ENCODE measurements at places on chromosomes 16 and 17.

DNA sequence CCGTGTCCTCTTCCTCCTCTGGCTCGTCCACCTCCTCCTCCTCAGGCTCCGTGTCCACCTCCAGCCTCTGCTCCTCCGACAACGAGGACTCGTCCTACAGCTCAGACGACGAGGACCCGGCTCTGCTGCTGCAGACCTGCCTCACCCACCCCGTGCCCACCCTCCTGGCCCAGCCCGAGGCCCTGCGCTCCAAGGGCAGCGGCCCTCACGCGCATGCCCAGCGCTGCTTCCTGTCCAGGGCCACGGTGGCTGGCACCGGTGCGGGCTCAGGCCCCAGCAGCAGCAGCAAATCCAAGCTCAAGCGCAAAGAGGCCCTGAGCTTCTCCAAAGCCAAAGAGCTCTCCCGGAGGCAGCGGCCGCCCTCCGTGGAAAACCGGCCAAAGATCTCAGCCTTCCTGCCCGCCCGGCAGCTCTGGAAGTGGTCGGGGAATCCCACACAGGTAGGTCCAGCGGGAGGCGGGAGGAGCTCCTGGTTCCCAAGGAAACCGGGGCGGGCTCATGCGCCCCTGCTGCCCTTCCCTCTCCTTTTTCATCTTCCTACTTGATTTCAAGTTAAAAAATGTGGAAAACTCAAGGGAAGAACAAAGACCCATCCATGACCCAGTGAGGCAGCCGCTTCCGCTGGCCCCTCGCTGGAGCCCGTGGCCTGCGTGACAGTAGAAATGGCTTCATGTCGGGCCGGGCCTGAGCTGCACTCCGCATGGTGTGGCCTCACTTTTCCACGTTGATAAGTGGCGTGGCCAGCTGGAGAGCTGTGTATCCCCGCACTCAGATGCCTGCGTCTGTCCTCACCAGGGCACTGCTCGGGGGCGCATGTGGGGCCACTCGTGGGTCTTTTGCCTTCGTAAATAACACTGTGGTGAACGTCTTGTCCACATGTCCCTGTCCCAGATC lies 50.7 kb downstream of the ACTG1 start:
- DNase-seq = no peak

- no peak for DNase-seq
Measured at GRCh38 chr16:2979669-2980226, 498 bp downstream of the PKMYT1 start.

- DNase-seq = no peak
Measured at GRCh38 chr17:80422981-80423380, 8.0 kb downstream of the ENDOV start.

DNA sequence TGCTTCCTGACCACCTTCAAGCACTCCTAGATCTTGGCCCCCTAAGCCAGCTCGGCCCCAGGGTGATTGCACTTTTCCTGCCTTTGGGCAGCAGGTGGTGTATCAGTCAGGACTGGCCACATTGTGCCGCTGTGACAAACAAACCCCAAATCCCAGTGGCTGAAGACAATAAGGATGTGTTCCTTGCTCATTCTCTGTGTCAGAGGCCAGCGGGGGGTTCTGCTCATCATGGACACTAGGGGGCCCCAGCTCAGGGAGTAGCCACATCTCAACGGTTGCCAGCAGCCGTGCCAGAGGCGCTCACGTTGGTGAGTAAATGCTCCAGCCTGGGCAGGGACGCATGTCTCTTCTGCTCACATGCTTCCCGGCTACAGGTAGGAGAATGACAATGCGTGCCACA lies 60.4 kb downstream of the ZDHHC7 start:
- no peak for DNase-seq

DNA sequence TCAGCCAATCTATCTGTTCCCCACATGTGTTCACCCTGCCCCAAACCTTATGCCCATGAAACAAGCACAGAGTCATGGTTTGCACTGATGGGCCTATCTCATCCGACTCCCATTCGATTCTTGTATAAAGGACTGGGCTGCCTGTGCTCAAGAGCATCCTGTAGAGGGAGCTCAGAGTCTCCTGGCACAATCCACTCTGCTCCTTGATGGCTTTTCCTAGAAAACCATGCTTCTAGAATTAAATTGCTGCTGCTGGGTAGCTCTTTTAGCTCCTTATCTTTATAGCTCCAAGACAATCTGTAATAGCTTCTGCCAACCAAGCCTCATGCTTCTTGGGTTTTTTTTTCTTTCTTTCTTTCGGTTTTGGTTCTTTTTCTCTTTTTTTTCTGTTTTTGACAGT lies 9.7 kb downstream of the ZNF19 start:
- no peak for DNase-seq

GRCh38 chr16:65318138-65318537 lies 196.3 kb upstream of the CDH11 start:
- DNase-seq = peak; percentile 9

DNA sequence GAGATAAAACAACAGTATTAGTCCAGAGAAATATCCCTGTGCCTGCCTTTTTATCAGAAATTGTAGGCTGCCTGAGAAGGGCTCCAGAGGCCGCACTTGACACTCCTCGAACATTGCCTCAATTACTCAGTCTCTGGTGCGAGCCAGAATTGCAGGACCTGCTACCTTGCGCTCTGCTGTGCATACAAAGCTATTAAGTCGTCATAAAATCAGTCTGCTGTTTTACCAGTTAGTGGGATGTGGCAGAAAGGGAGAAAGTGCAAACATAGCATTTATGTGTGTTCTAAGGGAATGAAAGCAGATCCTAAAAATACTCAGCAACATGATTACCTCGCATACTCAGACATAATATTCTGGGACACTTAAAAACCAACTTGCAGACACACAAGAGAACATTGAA lies 70.6 kb downstream of the TMC6 start:
- DNase-seq = no peak

DNA sequence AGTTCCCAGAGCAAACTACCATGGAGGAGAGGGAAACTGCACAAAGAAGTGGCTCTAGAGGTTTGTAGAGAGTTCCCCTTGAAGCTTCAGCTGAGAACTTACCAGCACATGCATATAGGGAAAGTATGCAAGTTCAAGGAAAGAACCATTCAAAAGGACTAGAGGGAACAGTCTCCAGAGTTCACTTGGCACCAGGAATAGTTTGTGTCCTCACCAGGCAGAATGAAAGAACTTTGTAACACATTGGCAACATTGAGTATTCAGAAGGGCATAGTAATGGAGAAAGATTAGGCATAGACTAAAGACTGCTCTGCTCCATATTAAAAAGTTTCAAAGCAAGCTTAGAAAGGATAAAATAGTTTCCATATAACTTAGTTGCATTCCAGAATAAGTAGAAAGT lies 155.4 kb upstream of the TOM1L1 start:
- no peak for DNase-seq

GRCh38 chr16:84190731-84191388 lies at the start of gene ADAD2:
Gene ADAD2, plus strand, starts transcription at chr16:84191157. Its CDS starts 74 bp downstream, at chr16:84191231.
- DNase-seq = no peak

DNA sequence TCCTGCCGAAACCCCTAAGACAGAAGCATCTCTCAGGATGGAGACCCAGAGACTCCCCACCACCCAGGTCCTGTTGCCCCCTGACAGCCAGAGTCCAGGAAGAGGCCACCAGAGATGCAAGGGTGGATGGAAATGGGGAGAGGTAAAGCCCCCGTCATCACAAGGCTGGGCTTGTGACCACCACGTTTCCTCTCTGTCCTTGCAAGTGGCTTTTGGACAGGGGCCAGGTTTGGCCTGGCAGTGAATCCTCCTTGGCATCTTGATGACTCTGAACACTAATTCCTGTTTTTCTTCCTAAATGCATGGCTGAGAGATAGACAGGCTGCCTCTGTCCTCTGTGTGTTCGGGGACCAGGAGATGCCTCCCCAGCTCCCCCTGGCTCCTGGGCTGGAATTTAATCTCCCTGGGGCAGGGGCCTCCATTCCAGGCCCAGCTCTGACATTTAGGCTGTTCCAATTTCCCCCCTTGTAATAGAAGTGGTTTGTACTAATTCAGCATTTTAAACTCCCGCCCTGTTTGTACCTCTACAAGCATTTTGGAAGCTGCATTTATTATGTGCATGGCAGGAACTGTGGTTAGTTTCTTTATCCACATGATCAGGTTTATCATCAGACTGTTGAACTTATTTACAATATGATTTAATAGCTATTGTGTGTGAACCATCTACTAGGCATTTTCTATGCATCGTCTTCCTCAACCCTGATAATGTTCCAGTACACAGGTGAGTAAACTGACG lies 116.1 kb upstream of the IRX6 start:
- DNase-seq = no peak

DNA sequence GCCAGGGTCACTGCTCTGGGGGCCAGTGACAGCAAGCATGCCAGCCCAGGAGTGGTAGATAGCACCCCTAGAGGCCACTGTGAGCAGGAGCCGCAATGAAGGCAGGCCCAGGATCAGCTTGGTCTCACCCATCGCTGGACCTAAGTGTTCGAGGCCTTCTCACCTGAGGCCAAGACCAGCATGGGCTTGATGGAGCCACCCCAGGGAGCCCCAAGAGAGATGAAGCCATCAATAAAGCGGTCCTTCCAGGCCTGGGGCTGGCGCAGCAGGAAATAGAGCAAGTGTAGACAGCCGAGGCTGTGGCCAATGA lies 1.8 kb downstream of the LCAT start:
- DNase-seq = no peak

Measured in astrocyte of the cerebellum (primary cell).